ENCODE measurements at places on chromosomes 12 and 14. TPM values are rescaled to one million over a fixed set of nuclear protein-coding genes. Genes with fewer than 3 reads are reported as not detected.

DNA sequence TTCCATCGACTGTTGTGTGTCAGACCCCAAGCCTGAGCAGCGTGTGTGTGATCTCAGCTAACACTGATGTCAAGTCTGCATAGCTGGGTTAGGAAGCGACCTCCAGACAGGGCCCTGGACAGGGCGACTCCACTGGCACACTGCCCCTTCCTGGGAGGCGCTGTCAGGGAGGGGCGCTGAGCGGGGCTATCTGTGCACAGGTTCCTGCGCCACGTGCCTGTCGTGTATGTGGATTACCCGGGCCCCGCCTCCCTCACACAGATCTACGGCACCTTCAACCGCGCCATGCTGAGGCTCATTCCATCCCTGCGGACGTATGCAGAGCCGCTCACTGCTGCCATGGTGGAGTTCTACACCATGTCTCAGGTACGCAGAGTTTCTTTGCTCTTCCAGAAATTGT, 53.9 kb downstream of the DYNC1H1 start:
- no peak for DNase-seq

- DNase-seq, result no peak
These were observed 109.4 kb upstream of the GARIN2 start for GRCh38 chr14:67079846-67080245.

- DNase-seq, result no peak
These were observed 161.3 kb upstream of the PTPRQ start for GRCh38 chr12:80282761-80283160.

- no peak for DNase-seq
These were observed 20.7 kb downstream of the C12orf42 start for GRCh38 chr12:103475073-103475472.

ZNF385A gene
- total RNA-seq, result 113 TPM

GRCh38 chr14:58171090-58171489, 19.1 kb upstream of the ARMH4 start:
- peak; percentile 76 for DNase-seq

OR10G2 gene
- not detected for total RNA-seq

DNA sequence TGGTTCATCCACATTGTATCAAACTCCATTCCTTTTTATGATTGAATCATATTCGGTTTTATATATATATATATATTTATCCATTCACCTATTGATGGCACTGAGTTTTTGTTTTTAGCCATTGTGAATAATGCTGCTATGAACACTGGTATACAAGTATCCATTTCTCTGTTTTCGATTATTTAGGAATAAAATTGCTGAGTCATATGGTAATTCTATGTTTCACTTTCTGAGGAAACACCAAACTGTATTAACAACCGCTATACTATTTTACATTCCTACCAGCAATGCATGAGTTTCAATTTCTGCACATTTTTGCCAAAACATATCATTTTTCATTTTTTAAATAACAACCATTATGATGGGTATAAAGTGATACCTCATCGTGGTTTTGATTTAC, 104.7 kb downstream of the C12orf42 start:
- DNase-seq, result no peak

ZNF605 gene
- 5.2 TPM for total RNA-seq

GALNT8 gene
- 1.5 TPM for total RNA-seq

- DNase-seq, result no peak
These were observed 31.0 kb downstream of the NINJ2 start for GRCh38 chr12:632102-632696.

STAB2 gene
- total RNA-seq, result 0.16 TPM

TMED8 gene
- total RNA-seq, result 8.1 TPM

EFS gene
- 38.7 TPM for total RNA-seq

CCDC85C gene
- total RNA-seq, result 47.7 TPM

OR4Q2 gene
- total RNA-seq, result not detected

DNA sequence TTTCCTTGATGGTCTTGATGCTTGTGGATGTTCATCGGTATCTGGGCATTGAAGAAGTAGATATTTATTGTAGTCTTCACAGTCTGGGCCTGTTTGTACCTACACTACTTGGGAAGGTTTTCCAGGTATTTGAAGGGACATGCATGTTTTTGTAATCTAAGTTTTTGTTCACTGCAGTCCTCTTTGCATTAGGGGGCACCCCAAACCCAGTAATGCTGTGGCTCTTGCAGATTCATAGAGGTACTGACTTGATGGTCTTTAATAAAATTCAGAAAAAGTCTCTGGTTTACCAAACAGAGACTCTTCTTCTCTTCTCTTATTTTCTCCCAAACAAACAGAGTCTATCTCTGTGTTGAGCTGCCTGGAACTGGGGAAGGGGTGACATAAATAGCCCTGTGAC, 150.9 kb upstream of the SLC16A7 start:
- no peak for DNase-seq

TMTC1 gene
- 22.6 TPM for total RNA-seq

DNA sequence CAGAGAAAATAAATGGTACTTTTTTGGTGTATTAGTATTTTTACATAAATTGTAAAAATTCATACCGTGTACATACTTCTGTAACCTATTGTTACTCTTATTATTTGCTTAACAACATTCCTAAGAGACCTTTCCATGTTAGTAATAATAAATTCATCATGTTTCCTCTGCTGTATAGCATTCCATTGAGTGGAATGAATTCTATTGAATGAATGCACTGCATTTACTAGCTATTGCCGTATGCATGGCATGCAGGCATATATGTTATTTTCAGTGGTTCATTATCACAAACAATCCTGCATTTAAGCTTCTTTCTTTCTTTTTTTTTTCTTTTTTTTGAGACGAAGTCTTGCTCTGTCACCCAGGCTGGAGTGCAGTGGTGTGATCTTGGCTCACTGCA, 137.6 kb upstream of the TBX3 start:
- no peak for DNase-seq

GRCh38 chr12:54044425-54045103, 9.1 kb upstream of the HOXC4 start:
- DNase-seq, result no peak

- DNase-seq, result no peak
These were observed 15.5 kb downstream of the E2F7 start for GRCh38 chr12:77049767-77050353.

GRCh38 chr12:3190101-3190500, 112.9 kb downstream of the TSPAN9 start:
- no peak for DNase-seq

DNA sequence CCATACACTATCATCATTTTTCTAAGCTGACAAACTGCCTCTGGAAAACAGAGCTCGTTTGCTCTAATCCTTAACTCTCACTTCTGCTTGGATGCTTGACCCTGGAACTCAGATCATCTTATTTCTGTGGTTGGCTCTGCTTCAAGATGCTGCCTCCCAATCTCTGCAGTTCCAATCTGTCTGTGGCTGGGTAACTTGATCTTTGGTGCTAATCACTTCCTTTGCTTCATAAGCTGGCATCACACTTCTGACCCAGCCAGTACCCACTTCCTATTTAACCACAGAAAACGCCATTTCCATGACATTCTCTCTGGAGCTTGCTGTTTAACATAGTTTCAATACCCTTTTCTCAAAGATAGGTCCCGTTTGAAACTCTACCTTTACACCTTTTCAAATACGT, 254.2 kb downstream of the ACSS3 start:
- no peak for DNase-seq

GRCh38 chr12:121240062-121240420, 30.1 kb downstream of the P2RX4 start:
- DNase-seq, result no peak

RDH16 gene
- 0.95 TPM for total RNA-seq

GRCh38 chr12:82694970-82695369, 8.3 kb downstream of the TMTC2 start:
- DNase-seq, result no peak

- DNase-seq, result peak; percentile 36
These were observed 154.1 kb upstream of the ATP2B1 start for GRCh38 chr12:89862511-89863445.

DNA sequence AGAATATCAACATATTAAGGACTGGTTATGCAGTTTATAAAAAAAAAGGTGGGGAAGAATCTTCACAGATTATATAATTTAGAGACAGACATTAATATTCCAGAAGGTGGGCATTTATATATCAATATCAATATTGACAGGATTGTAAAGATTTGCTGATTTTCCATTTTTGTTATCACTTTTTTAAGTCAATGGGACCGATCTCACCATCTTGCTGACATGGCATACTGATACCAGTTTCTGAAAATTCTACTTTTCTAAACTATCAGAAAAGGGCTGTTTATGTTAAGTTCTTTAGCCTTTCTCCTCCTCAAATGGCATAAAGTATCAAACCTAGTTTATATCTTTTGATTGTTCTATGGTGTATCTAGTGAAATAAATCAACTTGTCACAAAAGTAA, 344.1 kb upstream of the SOX5 start:
- no peak for DNase-seq

DNA sequence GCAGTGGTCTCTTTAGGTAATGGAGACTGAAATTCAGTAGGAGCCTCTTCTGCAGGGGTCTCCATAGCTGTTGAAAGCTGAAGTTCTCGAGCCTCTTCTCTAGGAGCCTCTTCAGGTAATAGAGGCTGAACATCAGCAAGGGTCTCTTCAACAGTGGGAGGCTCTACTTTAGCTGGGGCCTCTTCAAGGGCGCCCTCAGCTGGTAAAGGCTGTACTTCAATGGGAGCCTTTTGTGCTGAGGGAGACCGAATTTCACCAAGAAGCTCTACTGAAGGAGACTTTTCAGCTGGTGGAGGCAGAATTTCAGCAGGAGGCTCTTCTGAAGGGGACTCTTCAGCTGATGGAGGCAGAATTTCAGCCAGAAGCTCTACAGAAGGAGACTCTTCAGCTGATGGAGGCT, 1.5 kb downstream of the FSCB start:
- no peak for DNase-seq

DENND5B gene
- 6.4 TPM for total RNA-seq

AP4S1 gene
- total RNA-seq, result 15.0 TPM

ABCD2 gene
- total RNA-seq, result 0.08 TPM

GRCh38 chr12:29889737-29890136, 106.0 kb upstream of the TMTC1 start:
- DNase-seq, result no peak

DNA sequence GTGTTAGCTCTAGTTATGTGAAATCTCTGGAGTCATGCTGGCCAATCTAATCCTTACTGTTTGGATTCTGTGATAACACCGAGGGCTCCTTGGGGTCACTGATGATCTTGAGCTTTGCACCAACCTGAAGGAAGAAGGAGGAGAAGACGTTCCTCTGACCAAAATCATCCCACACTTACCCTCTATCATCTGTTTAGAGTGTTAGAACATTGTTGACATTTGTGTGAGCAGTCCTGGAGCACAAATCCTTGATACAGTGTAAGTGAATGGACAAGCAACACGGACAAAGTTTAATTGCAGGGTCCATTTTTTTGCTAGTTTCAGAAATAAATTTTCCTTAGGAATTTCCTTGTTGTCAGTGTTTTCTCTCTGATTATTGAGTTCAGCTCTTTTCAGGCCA, 181.7 kb downstream of the AKAP6 start:
- no peak for DNase-seq

GRCh38 chr12:52645120-52645761, 6.8 kb downstream of the KRT2 start:
- DNase-seq, result peak; percentile 76

INSM2 gene
- total RNA-seq, result not detected

DNA sequence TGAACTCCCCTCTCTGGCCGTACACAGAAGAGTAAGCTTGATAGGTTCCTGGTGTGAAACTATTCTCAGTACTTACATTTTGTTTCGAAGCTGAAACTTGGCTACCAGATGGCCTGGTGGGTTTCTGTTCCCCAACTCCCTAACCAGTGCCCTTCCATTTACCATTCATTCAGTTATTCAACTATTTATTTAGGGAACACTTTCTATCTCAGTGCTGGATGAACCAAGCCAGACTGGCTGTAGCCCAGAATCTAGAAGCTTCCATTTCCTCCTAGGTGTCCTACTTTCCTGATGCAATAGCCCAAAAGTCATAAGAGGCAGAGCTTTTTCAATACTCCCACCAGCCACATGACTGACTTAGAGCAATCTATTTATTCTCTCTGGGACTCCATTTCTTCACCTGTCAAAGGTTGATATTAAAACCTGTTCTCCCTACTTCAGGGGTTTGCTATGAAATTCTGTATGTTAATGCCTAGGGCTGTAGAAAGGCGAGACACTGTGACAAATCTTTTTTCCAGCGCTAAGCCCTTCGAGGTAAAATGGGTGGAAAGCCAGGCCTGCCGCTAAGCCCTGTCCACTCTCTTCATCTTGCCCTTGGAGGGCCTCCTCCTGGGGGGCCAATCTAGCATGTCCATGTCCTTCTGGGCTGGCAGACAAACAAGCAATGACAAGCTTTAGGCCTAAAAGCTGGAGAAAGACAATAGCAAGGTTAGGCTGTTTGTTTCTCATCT, 8.1 kb upstream of the IRF2BPL start:
- DNase-seq, result no peak

RNASE7 gene
- total RNA-seq, result 37.3 TPM

Measured in lower leg skin (tissue), 4 donors.